ENCODE measurements at places on chromosomes 5 and 9.

- no peak for DNase-seq
Measured at GRCh38 chr5:114054594-114054993, 307.3 kb upstream of the KCNN2 start.

GRCh38 chr5:176355400-176356178 lies 6.0 kb downstream of the KIAA1191 start:
- DNase-seq: no peak

GRCh38 chr9:108163321-108164005 lies 673.9 kb upstream of the KLF4 start:
- DNase-seq: no peak

DNA sequence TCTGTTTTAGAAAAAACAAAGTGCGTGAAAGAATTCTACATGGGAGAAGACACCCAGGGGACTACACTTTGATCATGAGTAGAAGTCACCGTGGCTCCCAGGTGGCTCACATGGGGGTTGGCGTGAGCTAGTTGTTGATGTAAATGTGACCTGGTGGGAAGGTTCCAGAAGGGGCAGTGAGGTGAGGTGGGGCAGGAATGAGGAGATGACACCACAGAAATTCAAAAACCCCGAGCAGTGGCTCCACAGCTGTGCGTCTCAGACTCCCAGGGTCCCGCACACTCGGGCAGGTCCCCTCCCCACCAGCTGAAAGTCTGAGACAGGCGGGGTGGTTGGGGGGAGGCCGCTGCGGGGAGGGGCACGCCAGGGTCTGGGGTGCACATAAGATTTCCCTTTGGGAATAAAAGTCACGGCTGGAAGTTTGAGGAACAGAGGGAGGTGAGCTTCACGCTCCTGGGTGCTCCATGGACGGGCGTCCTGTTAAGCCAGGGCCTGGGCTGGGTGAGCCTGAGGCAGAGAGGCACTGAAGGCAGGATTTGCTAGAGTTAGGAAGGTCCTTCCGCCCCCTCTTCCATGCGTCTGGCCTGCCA lies 29.9 kb downstream of the GLT6D1 start:
- no peak for DNase-seq

- DNase-seq: no peak
Measured at GRCh38 chr5:172200476-172200875, 6.5 kb downstream of the EFCAB9 start.

- DNase-seq: no peak
Measured at GRCh38 chr5:74372051-74372450, 268.5 kb downstream of the ENC1 start.

DNA sequence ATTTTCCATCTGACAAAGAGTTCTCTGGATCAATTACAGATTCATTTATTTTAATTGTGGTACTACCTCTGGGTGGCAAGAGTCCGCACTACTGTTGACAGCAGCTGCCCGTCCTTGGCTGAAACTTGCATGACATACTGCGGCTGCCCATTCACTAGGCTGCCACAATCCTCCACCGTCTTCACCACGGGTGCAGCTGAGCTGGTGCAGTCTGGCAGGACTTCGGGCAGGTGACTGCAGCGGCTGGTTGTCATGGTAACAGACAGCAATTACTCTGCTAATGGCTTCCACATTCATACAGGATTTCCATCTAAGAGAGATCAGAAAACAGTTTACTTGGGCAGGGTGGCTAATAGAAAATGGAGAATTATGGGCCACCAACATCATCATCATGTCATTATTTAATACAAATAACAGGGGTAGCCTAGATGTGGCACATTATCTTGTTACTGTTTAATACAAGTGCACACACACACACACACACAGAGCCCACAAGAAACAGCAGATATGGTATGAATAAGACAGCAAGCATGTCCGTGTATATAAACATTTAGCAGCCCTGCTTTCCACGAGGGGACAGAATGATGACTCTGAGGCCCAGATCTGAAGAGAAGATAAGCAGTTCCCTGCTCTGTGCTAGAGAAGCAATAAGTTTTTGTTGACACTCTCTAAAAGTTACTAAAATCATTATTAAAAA lies 112.3 kb downstream of the MARCHF3 start:
- peak; percentile 73 for DNase-seq

DNA sequence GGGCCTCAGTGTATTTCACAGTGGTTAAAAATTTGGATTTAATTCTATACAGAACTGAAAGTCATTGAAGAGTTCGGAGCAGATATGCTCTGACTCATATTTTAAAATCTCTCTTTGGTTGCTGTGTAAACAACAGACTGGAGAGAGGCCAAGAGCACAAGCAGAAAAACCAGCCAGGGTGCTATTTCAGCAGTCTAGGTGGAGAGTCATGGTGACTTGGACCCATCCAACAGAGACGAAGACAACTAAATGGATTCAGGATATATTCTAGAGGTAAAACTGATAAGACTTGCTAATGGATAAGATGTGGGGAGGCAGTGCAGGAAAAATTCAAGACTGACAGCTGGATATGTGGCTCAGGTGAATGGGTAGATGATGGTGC lies 168.9 kb downstream of the MAPKAP1 start:
- no peak for DNase-seq

- no peak for DNase-seq
Measured at GRCh38 chr5:138961221-138961620, 86.1 kb upstream of the LRRTM2 start.

DNA sequence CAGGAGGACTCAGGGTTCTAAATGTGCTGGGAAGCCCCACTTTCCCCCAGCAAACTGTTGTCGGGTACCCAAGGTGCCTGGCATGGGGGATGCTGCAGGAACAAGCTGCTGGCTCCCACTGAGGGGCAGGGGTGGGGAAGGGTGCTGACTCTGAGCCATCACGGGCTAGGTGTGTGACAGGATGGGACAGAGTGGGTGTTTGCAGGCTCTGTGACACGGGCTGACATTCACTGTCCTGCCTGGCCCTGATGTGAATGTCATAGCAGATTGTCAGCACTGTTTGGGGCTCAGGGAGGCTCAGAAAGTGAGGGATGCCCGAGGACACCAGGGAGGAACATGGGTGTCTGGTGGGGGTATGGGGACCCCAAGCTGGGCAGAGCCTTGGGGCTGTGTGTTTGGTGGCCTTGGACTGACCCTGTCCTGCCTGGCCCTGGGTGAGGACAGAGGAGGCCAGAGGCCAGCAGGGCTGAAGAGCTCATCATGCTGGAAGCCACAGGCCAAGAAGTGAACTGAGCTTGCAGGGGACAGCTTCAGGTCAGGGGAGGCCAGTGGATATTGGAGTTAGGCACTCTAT lies 20.6 kb downstream of the WNK2 start:
- DNase-seq: no peak

GRCh38 chr9:112508377-112508776 lies 21.8 kb downstream of the KIAA1958 start:
- no peak for DNase-seq

DNA sequence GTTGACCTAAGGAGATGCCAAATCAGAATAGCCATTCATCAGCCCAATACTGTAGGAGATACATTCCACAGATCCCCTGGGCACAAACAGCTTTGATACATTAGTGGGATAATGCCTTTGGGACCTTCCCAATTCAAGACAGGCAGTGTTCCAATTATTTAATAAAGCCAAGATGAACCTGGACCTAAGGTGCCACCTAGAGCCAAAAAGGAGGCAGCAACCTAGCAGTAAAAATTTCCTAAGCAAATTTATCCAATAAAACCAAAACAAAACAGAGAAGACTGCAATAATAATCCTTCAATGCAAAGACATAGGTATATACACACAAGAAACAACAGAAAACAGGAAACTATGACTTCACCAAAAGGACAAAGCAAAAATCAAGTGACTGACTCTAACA lies 253.0 kb downstream of the HINT1 start:
- DNase-seq: no peak

DNA sequence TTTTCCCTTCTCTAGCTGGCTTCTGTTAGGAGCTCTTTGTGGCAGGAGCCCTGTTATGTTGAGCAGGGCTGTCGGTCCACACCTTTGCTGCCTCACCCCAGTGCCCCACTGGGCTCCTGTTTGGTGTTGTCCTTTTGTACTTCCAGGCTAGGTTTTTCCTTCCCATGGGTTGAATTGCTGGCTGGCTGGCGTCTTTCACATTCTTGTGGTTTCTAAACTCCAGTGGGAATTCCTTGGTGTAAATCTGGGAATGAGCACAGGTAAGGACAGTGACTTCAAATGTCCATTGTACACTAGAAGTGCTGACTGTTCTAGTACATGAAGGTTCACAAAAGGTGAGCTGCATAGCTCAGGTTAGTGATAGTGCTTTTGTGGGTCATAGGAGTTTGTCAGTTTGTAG lies 30.4 kb downstream of the RASGRF2 start:
- DNase-seq: no peak

DNA sequence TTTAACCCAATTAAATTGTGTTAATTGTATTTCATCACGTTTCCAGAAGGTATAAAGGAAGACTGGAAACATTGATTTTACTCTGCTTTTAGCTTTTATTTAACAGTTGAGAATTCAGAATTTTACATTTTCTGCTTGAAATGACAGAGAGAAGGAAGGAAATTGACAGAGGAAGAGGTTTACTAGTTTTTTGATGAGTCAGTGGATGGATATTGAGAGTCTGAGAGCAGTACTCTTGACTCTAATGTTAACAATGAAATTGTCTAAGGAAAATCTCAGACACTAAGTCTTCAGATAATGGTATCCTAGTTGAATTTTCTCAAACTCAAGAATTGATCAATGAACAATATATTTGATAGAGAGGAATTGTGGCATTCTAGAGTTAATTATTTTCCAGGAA lies 60.6 kb downstream of the IPO11 start:
- DNase-seq: no peak

DNA sequence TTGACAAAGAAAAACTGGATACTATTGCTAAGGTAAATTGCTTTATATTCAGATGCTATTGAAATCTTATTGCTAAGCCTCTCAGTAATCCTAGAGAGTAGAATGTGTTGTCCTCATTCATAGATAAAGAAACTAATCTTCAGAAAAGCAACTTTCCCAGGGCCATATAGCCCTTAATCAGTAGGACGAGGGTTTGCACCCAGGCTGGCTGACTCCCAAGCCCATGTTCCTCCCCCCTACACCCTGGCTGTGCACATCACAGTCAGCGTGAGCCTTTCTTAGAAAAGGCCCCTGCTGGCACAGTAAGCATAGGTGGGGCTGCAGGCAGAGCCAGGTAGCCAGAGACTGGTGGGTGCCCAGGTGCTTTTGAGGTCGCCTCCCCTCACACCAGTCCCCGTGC lies 15.8 kb upstream of the GLIPR2 start:
- no peak for DNase-seq

- no peak for DNase-seq
Measured at GRCh38 chr9:137721899-137722298, 103.1 kb downstream of the EHMT1 start.

DNA sequence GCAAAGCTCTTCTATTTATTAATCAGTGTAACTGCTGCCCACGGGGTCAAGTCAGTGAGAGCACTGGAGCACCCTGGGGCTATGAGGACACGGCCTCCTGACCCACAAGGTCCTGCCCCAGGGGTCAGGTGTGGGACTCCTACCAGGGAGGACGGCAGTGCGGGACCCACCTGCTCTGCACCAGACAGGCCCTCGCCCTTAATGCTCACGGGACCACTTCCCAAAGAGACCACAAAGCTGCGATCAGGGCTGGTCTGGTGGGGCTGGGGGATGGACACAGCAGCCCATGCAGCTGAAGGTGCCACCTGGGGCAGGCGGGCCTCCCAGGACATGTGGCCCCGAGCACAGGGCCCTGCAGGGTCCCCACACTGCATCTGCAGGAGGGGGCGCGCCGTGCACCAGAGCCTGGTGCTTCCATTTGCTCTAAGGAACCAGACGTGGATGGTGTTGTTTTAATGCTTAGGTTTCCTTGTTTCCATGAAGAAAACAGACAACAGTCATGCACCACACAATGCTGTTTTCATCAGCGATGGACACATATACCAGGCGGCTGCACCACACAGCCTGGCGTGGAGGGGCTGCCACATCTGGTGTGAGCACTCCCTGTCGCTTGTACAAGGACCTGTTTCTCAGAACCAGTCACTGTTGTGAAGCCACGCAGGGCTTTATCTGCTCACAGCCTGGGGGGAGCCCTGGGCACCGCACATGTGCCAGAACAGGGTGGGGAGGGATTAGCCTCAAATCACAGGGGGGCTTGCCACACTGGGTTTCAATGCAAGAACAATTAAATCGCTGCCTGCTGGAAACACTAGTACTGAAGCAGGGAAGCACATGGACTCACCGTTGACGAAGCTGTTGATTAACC lies 22.6 kb downstream of the CLPTM1L start:
- DNase-seq: no peak

DNA sequence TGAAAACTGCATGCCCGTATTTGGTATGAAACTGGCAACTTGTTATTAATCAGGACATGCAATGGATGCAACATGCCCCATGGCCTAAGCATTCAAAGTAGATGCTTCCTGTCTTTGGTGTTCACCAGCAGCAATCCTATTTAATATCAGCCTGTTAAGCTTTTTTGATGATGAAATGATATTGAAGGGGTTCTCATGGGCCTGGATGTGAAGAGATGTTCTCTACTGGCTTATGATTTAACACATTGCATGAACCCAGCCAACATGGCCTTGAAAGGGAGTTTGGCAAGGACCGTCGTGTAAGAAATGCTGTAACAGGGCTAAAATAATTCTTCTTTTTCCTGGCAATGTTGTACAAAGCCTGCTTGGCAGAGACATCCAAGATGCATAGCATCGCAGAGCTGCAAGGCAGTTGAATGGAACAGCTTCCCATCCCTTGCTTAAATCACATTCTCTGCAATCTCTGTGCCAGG lies 111.2 kb downstream of the SMARCA2 start:
- DNase-seq: no peak

GRCh38 chr5:66867618-66868322 lies 271.6 kb downstream of the MAST4 start:
- DNase-seq: no peak

GRCh38 chr9:77961541-77961940 lies 70.1 kb downstream of the GNAQ start:
- no peak for DNase-seq

- no peak for DNase-seq
Measured at GRCh38 chr5:111337133-111337532, 112.9 kb downstream of the CAMK4 start.

- no peak for DNase-seq
Measured at GRCh38 chr5:2163060-2163856, 280.5 kb upstream of the IRX4 start.
